ENCODE measurements at places on chromosomes 3 and 15.
A peak's percentile ranks its signal among the peaks of the same experiment; 100 is the strongest.

- H3K27me3 ChIP-seq, result no peaks in the 10 kb centered on the region
- H3K36me3 ChIP-seq, result no peaks in the 10 kb centered on the region
- no peak overlapping the region for H3K27ac ChIP-seq
- no peak for DNase-seq
- no peak overlapping the region for H3K4me3 ChIP-seq
- H3K4me1 ChIP-seq, result peaks cover 43% of the 10 kb centered on the region
These were observed 3.4 kb upstream of the P3H2 start for GRCh38 chr3:190124067-190124466.

DNA sequence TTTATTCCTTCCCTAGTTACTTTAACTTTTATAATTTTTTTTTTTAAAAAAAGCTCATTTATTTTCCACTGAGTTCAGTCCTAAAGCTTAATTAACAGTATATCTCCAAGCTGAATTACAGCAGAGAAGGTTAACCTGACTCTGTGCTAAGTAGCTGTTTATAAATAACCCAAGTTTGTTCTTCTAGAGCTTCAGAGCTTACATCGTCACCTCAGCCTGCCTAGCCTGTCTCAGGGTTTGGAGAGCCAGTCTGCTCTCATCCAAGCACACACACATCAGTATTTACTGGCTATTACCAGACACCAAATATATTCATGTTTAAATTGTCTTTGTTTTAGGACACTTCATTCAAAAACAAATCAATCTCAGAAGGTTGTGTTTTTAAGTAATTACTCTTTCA lies 154.9 kb downstream of the CDIN1 start:
- no peak overlapping the region for H3K27ac ChIP-seq
- DNase-seq, result no peak
- peaks cover 5% of the 10 kb centered on the region for H3K36me3 ChIP-seq
- no peak overlapping the region for H3K4me3 ChIP-seq
- H3K27me3 ChIP-seq, result no peaks in the 10 kb centered on the region

DNA sequence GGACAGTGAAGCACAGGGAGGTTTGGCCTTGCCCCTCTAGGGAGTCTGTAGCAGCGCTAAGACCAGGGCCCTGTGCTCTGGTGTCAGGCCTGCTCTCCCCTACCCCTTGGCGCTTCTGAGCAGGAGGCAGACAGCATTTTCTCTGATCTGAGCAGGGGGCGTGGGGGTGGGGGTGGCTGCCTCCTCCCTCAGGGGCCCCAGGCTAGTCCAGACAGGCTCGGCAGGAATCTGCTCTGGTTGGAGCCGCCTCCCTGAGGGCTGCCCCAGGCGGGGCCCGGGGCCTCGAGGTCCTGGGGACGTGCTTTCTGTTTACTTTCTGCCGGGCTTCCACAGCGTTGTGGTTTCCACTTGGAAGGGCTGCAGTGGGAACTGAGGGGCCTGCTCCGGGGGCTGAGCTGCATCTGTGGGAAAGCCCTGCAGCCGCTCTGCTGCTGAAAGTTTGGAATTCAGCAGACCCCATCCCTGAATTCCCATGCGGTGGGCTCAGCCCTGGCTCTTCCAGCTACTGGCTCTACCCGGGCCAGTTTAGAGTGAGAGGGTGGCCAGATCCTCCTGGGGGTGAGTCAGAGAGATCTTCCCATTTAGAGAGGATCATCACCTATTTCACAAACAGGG lies 105.4 kb downstream of the LINGO1 start:
- peak overlapping the region; percentile 87 for H3K27ac ChIP-seq
- no peak overlapping the region for H3K4me3 ChIP-seq
- H3K27me3 ChIP-seq, result no peaks in the 10 kb centered on the region
- H3K36me3 ChIP-seq, result no peaks in the 10 kb centered on the region
- H3K4me1 ChIP-seq, result peaks cover 41% of the 10 kb centered on the region
- DNase-seq, result peak; percentile 95

DNA sequence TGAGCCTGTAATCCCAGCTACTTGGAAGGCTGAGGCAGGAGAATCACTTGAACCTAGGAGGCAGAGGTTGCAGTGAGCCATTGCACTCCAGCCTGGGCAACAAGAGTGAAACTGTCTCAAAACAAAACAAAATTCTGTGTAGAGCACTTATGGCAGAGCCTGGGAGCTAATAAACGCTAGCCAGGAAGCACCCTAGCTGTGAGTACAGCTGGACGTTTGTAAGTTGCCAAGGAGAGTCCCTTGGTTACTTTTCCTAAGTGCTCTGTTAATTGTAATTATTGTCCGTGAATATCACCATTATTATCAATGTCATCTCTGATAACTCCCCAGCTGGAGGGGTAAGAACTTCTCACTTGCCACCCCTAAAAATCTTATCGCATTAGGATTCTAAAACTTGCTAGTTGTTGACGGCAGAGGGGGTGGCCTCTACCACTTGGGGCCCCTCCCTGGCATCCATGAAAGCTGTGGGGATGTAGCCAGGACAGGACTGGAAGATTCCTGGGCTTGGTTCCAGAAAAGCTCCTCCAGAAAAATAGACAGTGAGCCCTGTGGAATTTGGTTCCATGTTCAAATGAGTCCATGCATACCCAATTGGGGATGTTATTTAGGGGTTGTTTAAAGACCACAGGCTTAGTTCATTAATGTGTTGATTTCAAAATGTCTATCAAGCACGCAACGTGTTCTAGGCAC lies 9.9 kb upstream of the KLHL25 start:
- DNase-seq, result no peak
- H3K4me3 ChIP-seq, result no peak overlapping the region
- H3K4me1 ChIP-seq, result peaks cover 5% of the 10 kb centered on the region
- H3K36me3 ChIP-seq, result no peaks in the 10 kb centered on the region
- H3K27ac ChIP-seq, result no peak overlapping the region

DNA sequence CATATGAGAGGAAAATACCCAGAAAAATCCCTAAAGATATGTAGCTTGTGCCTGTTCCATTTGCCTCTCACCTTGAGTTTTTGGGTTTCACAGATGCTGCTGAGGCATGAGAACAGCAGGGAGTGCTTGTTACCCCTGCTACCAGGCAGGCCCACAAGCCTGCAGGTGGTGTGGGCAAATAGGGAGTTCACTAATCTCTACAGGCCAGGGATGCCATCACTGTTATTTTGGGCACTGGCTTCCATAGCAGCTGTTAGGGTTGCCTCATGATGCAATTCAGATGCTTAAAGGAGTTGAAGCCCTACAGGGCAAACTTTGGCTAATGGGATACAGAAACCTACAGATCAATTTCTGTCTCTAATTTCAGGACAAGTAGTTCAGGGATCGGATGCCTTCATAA lies 873.5 kb downstream of the OTOL1 start:
- H3K27ac ChIP-seq, result no peak overlapping the region
- H3K27me3 ChIP-seq, result no peaks in the 10 kb centered on the region
- no peaks in the 10 kb centered on the region for H3K36me3 ChIP-seq

- no peak overlapping the region for H3K27ac ChIP-seq
- peaks cover 1% of the 10 kb centered on the region for H3K36me3 ChIP-seq
- no peaks in the 10 kb centered on the region for H3K27me3 ChIP-seq
- no peak for DNase-seq
These were observed 46.5 kb downstream of the TP63 start for GRCh38 chr3:189677667-189678066.

DNA sequence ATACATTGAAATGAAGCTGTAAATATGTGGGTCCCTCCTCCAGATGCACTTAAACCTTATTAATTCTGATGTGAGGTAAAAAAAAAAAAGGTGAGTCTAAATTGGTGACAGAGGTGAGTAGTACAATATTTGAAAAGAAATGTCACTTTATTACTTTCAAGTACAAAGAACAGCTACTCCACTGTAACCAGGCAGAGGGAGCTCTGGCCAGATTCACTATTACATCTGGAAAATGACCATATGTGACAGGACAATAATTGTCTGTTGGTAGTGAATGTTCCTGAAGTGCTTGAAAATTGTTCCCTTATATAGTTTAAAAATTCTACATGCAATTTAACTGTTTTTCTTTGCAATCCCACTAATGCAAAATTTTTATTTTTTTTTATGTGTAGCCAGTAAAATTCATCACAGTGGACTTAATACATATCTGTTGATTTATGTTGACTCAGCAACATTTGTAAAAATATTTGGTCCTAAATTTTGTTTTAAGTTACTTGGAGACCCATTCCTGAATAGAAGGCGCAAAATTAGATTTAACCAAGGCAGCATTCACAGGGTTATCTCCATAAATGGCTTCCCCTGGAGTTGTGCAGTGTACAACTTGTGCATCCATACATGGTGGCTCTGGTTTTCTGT lies 231.9 kb upstream of the TBC1D5 start:
- no peaks in the 10 kb centered on the region for H3K27me3 ChIP-seq
- H3K27ac ChIP-seq, result no peak overlapping the region
- DNase-seq, result no peak
- H3K4me3 ChIP-seq, result no peak overlapping the region
- no peaks in the 10 kb centered on the region for H3K36me3 ChIP-seq
- H3K4me1 ChIP-seq, result peaks cover 11% of the 10 kb centered on the region

DNA sequence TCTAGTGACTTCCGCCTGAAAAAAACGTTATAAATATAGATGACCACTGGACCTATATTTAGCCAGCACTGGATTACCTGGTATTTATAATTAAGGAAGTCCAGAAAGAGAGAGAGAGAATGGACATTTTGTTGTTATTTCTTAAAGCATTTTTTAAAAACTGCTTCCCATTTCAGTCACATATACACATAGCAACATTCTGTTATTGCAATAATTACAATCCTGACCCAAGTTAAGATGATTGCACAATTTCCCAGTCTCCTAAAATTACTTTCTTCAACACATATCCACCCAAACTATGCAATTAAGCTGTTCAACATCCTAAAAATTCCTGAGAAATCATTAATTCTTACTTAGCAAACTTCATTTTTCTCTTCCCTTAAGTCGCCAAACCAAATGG lies 37.7 kb downstream of the PCSK6 start:
- H3K27ac ChIP-seq, result no peak overlapping the region
- no peak for DNase-seq
- no peaks in the 10 kb centered on the region for H3K36me3 ChIP-seq
- H3K4me1 ChIP-seq, result no peaks in the 10 kb centered on the region

GRCh38 chr15:61457050-61457733 lies 228.1 kb upstream of the RORA start:
- no peaks in the 10 kb centered on the region for H3K36me3 ChIP-seq
- no peaks in the 10 kb centered on the region for H3K27me3 ChIP-seq
- H3K4me3 ChIP-seq, result no peak overlapping the region
- peaks cover 8% of the 10 kb centered on the region for H3K4me1 ChIP-seq
- H3K27ac ChIP-seq, result no peak overlapping the region
- no peak for DNase-seq

GRCh38 chr3:71962561-71963240 lies 177.8 kb upstream of the PROK2 start:
- peaks cover 62% of the 10 kb centered on the region for H3K27me3 ChIP-seq
- peaks cover 1% of the 10 kb centered on the region for H3K36me3 ChIP-seq
- H3K4me3 ChIP-seq, result no peak overlapping the region
- H3K4me1 ChIP-seq, result peaks cover 3% of the 10 kb centered on the region
- no peak for DNase-seq

DNA sequence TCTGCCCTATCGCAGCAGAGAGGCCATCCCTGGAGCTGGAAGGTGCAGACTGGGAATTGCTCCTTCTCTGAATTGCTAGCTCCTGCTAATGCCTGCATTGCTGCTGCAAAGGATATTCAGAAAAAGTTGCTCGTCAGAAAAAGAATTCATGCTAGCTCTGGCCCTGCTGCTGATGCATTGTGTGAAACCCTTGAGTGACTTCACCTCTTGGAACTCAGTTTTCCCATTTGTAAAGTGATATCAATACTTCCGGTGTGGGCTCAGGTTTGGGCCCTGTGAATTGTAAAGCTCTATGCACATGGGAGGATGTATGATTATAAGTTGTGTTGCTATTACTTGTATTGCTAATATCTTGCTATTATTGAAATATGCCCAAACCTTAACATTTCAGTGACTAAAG lies 11.4 kb downstream of the SQOR start:
- no peaks in the 10 kb centered on the region for H3K36me3 ChIP-seq
- H3K4me1 ChIP-seq, result peaks cover 52% of the 10 kb centered on the region
- H3K4me3 ChIP-seq, result no peak overlapping the region
- H3K27ac ChIP-seq, result peak overlapping the region; percentile 82

GRCh38 chr3:183797996-183798395 lies 27.4 kb downstream of the MAP6D1 start:
- no peak overlapping the region for H3K27ac ChIP-seq
- no peaks in the 10 kb centered on the region for H3K27me3 ChIP-seq
- no peak for DNase-seq

GRCh38 chr3:29696311-29696710 lies 415.4 kb downstream of the RBMS3 start:
- peak overlapping the region; percentile 97 for H3K27ac ChIP-seq
- H3K4me1 ChIP-seq, result peaks cover 80% of the 10 kb centered on the region
- no peaks in the 10 kb centered on the region for H3K27me3 ChIP-seq
- H3K36me3 ChIP-seq, result peaks cover 3% of the 10 kb centered on the region

GRCh38 chr15:88430051-88430450 lies 37.1 kb downstream of the MRPL46 start:
- H3K27me3 ChIP-seq, result peaks cover 43% of the 10 kb centered on the region
- no peak overlapping the region for H3K4me3 ChIP-seq
- DNase-seq, result no peak
- H3K27ac ChIP-seq, result no peak overlapping the region
- H3K36me3 ChIP-seq, result no peaks in the 10 kb centered on the region
- no peaks in the 10 kb centered on the region for H3K4me1 ChIP-seq

GRCh38 chr3:129962600-129962999 lies 11.9 kb upstream of the TRH start:
- peaks cover 48% of the 10 kb centered on the region for H3K27me3 ChIP-seq
- no peaks in the 10 kb centered on the region for H3K36me3 ChIP-seq
- H3K27ac ChIP-seq, result no peak overlapping the region
- no peak overlapping the region for H3K4me3 ChIP-seq
- DNase-seq, result no peak
- H3K4me1 ChIP-seq, result no peaks in the 10 kb centered on the region

GRCh38 chr15:32951736-32952464 lies 234.1 kb downstream of the GREM1 start:
- H3K27me3 ChIP-seq, result no peaks in the 10 kb centered on the region
- peak overlapping the region; percentile 58 for H3K27ac ChIP-seq
- H3K36me3 ChIP-seq, result peaks cover 4% of the 10 kb centered on the region
- no peak for DNase-seq
- no peak overlapping the region for H3K4me3 ChIP-seq
- H3K4me1 ChIP-seq, result peaks cover 60% of the 10 kb centered on the region

- no peaks in the 10 kb centered on the region for H3K36me3 ChIP-seq
- no peak for DNase-seq
- H3K27me3 ChIP-seq, result no peaks in the 10 kb centered on the region
- H3K4me1 ChIP-seq, result no peaks in the 10 kb centered on the region
- no peak overlapping the region for H3K4me3 ChIP-seq
- H3K27ac ChIP-seq, result no peak overlapping the region
These were observed 22.3 kb downstream of the MECOM start for GRCh38 chr3:169641167-169641566.

DNA sequence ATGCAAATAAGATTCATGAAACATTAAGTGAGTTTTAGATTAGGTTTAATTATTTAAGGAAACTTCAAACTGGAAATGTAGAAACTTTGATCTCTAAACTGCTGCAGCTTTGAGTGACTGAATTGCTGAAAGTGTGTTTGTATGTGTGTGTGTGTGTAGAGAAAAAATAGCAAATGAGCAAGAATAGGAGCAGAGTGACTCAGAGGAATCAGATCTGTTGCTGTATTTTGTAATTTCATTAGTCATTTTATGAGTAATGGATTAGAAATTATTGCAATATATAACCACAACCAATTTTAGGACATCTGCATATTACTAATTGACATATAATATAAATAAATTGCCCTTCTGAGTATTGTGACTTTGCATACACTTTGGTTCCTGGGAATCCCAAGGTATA lies 52.8 kb upstream of the SLC9A9 start:
- DNase-seq, result no peak
- no peak overlapping the region for H3K27ac ChIP-seq
- no peak overlapping the region for H3K4me3 ChIP-seq
- no peaks in the 10 kb centered on the region for H3K36me3 ChIP-seq
- peaks cover 5% of the 10 kb centered on the region for H3K4me1 ChIP-seq

All from chondrocyte (in vitro differentiated cells).